Right ventricle myocardium inferior (tissue), 1 donor: ENCODE measurements at places on chromosomes 5 and 9. TPM values are rescaled to one million over a fixed set of nuclear protein-coding genes. Genes with fewer than 3 reads are reported as not detected.

DNA sequence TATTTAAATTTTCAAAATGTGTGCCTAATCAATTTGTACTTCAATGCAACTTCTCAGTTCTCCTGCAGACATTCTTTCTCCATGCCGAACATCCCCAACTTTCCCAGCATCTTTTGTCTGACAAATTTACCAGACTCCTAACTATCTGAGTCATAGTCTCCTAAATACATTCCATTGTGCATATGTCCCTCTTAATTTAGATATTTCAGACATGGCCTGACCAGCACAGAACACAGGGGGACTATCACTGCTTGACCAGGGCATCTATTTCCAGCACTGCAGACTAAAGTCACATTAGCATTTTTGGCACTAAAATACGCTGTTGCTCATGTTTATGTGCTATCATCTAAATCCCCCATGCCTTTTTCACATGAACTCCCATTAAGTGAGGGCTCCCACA lies 71.9 kb downstream of the ITGA1 start:
- no peak for DNase-seq

The SMU1 gene
- 15.2 TPM for total RNA-seq

The KCNN2 gene
- 9.3 TPM for total RNA-seq

DNA sequence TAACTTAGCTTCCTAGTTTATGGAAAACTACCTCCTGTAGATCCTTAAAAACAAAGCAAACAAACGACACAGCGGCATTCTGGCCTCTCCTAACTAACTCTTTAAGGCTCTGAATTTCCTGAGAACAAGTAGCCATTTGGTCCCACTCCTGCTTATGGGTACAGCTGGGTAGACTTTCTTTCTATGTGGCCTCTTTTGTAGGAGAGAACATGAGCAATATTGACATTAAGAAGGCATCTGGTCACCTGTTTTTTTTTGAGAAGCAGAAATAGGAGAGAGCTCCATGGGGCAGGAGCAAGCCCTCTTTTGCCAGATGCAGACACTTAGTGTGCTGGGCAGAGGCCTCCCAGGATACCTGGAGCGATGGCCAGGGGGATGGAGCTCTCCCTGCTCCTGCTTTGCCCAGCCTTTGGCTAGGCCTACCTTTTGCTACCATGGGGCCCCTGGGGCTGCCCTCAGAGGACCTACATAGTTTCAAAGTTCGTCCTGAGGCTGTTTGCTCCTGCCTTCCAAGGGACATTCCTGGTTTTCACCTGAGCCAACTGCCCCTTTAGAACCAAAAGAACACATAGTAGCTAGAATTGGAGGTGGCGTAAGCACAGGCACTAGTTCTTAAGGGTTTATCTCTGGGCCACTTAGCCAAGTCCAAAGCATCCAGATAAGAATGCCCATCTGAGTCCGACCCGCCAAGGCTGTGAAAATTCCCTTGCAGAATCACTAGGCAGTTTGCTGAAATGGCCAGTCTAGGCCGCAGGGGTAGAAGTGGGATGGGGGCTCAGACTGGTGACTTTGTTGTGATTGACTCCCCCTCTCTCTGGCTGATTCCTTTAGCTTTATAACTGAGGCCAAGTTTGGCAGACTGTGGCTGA lies 2.4 kb upstream of the STC2 start:
- no peak for DNase-seq

GRCh38 chr5:27217155-27217956 lies 179.0 kb upstream of the CDH9 start:
- DNase-seq, result no peak

DNA sequence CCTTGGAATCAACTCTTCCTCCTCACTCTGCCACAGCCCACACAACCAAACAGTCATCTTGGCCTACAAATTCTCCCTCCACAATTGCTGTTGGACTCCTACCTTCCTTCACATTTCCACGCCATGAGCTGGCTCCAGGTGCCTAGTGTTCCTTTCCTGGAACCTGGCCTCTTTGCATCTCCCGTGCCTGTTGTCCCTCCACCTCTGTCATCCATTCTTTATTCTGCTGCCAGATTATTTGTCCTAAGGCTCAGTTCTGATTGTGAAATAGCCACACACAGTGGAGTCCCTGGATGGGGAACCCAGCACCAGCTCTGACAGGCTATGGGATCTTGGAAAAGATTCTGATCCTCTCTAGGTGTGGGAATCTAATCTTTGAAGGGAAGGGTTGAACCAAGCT lies 109.1 kb upstream of the ANKH start:
- no peak for DNase-seq

- DNase-seq, result no peak
Observed at GRCh38 chr9:121861501-121862180, 210.2 kb downstream of the DAB2IP start.

DNA sequence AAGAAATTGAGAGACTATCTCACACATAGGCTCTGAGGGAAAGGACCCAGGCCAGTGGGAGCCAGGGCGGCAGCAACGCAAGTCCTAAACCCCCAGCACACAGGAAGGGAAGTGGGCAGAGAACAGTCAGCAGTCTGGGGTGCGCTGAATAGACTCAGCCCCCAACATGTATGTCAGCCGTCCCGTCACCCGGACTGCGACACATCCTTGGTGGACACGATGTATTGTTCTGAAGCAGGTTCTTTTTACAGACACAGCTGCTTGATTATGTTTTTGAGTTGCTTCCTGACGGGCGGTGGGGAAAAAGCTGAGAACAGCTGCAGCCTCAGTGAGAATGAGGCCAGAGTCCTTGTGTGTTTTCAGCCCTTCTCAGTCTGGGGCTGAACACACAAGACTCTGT lies 64.1 kb upstream of the CXCL14 start:
- no peak for DNase-seq

GRCh38 chr5:145280214-145280613 lies 554.9 kb downstream of the PRELID2 start:
- DNase-seq, result no peak

DNA sequence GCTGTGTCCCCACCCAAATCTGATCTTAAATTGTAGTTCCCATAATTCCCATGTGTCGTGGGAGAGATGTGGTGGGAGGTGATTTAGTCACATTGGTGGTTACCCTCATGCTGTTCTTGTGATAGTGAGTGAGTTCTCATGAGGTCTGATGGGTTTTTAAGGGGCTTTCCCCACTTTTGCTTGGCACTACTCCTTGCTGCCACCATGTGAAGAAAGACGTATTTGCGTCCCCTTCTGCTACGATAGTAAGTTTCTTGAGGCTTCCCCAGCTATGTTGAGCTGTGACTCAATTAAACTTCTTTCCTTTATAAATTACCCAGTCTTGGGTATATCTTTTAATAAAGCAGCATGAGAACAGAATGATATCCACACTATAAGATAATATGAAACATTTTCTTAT lies 1023.4 kb downstream of the TLE4 start:
- no peak for DNase-seq

The CATSPER3 gene
- 1.1 TPM for total RNA-seq

DNA sequence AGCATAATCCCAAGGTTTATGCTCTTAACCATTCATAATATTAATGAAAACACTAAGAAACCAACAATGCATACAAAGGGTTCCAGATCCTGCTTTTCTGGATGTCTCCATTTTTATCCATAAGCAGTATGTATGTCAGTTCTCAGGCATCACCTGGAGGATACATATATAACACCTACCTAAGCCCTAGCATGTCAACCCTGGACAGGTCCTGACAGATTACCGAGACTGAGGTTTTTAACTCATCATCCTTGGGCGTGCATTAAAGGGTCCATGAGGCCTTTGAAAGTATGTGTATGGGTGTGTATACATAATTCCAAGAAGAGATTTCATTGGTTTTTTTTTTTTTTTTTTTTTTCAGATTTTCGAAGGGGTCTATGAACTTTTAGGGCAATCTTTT lies 70.6 kb downstream of the SH3TC2 start:
- no peak for DNase-seq

DNA sequence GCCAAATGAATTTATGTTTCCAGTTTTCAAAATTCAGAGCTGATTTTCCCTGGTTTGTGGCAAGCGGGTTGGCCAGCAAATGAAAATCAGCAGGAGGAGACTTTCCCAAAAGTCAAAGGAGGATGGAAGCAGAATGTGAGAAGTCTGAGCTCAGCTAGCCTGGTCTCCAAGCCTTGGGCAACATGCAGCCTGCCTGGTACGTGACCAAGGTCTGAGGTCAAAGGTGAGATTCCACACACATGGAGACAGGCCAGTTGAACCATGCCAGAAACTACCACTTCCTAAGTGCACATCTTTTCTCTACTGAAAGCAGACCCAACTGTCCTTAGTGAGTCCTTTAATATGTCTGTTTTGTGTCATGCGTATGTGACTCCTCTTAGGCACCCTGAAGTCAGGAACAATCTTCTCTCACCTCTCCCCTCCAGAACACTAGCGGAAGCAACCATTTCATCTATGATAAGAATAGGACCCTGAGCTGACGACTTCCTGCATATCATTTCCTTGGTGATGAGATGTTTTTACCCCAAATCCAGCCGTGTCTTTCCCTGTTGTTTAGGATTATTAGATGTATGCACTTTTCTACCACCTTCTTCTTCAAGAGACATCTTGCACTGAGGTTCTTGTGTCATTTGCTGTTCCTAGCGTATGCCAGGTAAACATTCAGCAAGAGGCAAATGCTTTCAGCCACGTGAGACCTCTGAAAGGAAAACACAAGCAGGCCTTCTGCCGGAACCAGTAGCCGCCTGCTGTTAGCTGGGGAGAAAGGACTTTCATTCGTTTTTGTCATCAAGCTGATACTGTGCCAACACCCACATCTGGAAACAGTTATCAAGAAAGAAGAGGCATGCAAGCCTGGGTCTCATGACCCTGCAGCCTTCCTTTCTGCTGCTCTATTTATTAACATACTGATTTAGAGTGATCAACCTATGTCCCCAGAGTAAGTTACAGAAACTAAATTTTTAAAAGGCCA lies 9.7 kb upstream of the TGFBI start:
- DNase-seq, result no peak

- DNase-seq, result no peak
Observed at GRCh38 chr5:91499943-91500531, 116.9 kb upstream of the ARRDC3 start.

DNA sequence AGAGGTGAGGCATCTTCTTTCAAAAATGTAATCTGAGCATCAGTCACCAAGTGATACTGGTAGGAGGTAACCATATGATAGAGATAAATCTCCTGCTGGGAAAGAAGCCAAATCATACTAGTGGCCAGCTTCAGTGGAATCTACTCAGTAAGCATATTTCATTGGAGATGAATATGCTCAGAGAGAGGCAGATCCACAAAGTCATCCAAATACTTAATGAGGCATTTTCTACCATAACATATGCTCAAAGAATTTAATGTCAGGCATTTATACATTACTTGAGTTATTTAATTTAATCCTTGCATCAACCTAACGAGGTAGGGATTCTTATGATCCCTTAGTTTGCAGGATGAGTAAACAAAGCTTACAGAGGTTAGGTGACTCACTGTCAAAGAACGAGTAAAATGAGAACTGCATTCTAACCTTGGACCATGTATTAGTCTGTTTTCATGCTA lies 50.9 kb upstream of the DMRTA1 start:
- no peak for DNase-seq

The WDR38 gene
- total RNA-seq, result not detected

GRCh38 chr5:103041071-103041676 lies 78.8 kb downstream of the GIN1 start:
- DNase-seq, result no peak

DNA sequence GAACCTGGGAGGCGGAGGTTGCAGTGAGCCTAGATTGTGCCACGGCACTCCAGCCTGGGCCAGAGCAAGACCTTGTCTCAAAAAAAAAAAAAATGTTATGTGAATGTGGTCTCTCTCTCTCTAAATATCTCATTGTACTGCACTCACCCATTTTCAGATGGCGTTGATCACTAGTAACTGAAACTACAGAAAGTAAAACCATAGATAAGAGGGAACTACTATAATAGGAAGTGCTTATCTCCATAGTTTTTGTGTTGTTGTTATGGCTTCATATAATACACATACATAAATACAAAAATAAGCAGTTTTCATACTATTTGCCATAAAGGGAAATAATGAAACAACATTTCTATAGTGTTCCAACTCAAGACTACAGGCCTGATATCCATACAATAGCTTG lies 9.1 kb downstream of the IL31RA start:
- DNase-seq, result no peak

The PPIC gene
- 46.0 TPM for total RNA-seq

The GIN1 gene
- total RNA-seq, result 17.1 TPM

DNA sequence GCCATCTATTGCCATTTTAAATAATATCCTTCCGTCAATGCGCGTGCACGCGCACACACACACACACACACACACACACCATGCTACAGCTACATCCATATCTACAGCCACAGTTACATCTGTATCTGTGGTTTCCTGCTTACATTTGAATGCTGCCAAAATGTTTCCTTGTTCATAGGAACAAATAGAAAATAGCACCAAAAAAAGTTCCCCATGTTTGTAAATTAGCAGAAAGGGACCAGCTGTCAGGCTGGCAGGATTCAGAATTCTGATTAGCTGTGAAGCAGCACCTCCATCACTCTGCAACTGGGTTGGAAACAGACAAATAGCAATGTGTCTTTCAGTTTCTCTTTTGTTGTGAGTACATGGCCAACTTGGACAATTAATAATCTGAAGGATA lies 601.5 kb downstream of the IRX1 start:
- DNase-seq, result no peak

The NIM1K gene
- total RNA-seq, result 0.14 TPM

GRCh38 chr9:115531410-115532125 lies 413.6 kb upstream of the TNC start:
- no peak for DNase-seq

The ZDHHC11B gene
- total RNA-seq, result 14.7 TPM

The ARHGEF37 gene
- total RNA-seq, result 32.2 TPM

DNA sequence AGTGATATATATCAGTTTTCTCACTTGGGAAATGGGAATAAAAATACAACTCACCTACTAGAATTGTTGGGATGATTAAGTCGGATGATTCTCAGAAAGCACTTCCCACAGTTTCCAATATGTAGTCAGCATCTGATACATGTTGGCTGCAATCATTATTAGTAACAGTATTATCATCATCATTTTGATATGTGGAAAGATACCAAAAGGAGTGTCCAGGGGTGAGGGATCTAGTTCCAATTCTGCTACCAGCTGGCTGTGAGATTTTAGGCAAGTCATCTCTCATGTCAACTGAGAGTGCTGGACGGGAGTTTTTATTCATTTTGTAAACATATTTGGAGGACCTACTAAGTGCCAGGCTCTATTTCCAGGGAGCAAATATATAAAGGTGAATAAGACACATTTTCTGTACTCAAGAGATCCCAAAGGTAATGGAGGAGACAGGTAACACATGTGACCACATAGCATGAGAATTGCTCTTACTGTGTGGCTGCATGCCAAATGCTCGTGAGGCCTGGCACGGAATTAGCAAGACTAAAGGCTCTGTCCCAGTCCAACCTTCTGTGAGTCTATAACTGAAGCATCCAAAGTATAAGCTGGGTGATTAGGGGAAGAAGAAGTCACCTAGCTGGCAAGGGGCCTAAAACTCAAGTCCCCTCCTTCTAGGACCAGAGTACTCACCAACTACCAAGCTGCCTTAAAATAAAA lies 83.0 kb downstream of the GRIA1 start:
- DNase-seq, result no peak

The DDX4 gene
- not detected for total RNA-seq

The ADRA1B gene
- total RNA-seq, result 2.7 TPM

DNA sequence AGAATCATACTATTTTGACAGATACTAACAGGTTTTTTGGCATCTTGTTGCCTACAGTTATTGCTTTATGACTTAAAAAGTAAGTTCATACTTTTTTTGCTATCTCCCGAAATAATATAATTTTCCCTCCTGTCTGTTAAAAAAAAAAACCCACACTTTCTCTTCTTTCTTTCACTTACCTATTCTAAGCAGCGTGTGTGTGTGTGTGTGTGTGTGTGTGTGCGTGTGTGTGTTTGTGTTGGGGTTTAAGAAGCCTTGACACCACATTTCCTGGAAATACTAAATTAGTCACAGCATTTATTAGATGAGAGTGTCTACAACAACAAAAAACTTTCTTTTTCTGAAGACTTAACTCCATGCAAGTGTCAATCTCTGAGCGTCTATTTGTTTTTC lies 12.4 kb downstream of the TNFAIP8 start:
- DNase-seq, result no peak

The PRR16 gene
- total RNA-seq, result 12.7 TPM
